Sigmoid colon (tissue), 7 donors: ENCODE measurements at places on chromosomes 5 and 9. TPM values are rescaled to one million over a fixed set of nuclear protein-coding genes. Genes with fewer than 3 reads are reported as not detected.

The FOXD4L6 gene
- total RNA-seq, result not detected

The ZMAT2 gene
- 28.0 TPM for total RNA-seq

The WNT8A gene
- total RNA-seq, result not detected

The CD14 gene
- 20.8 TPM for total RNA-seq

The CCDC112 gene
- total RNA-seq, result 10.7 TPM

The SLC1A3 gene
- total RNA-seq, result 16.8 TPM
